ENCODE measurements at places on chromosomes 2 and 18.

DNA sequence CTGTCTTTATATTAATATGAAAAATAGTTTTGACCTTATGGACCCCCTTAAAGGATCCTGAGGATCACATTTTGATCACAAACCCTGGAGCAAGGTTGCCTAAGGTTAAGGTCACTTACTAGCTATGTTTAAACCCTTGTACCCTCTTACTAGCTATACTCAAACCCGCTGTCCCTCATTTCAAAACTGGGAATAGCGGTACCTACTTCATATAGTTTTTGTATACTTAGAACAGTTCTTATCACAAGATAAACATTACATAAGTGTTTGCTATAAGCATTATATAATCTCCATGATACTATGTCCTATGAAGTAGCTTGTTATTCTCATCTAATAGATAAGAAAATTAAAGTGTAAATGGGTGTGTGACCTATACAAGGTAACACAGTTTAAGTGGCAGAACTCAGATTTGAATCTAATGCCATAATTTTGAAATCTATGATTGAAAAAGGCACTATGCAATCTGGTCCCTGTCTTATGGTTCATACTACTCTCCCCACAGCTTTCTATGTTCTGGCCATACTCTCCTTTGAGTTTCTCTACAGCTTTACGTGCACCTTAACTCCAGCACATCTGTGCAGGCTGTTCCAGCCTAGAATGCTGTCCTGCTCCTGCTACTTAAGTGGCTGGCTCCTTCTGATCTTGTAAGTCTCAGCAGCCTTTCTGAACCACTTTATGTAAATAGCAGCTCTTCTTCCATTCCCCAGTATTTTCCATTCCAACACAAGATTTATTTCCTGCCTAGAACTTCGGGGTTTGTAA lies 30.4 kb downstream of the HYCC2 start:
- DNase-seq: no peak

GRCh38 chr2:209629597-209629996 lies 142.0 kb upstream of the UNC80 start:
- peak; percentile 25 for DNase-seq

GRCh38 chr2:152740743-152741328 lies 22.4 kb downstream of the ARL6IP6 start:
- DNase-seq: peak; percentile 68

DNA sequence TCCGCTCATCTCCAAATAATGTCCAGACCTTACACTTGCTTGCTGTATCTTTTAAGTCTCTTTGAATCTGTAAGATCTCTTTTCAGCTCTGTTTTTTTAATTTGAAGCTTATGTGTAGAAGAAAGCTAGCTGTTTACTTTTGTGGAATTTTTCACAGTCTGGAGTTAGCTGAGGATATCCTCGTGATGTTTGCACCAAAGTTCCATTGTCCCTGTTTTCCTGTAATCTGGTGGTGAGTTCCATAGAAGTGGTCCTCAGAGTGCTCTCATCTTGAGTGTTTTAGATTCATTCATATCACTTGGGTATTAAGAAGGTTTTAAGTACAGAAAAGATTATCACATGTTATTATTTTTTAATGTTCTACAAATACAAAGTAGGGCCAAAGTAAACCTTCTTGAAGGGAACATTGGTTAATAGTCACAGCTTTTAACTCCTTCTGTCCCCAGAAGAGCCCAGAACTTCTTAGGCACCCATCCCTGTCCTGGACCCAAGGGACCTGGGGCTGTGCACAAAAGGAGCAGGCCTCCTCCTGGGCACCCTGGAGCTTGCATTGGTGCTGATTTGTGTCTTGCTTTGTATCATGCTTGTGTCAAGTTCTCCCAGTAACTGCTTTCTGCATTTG lies 15.0 kb downstream of the MLPH start:
- no peak for DNase-seq

- no peak for DNase-seq
These were observed 1231.2 kb upstream of the CELF4 start for GRCh38 chr18:38796762-38797161.

GRCh38 chr2:149781263-149781808 lies 193.8 kb upstream of the MMADHC start:
- DNase-seq: no peak

DNA sequence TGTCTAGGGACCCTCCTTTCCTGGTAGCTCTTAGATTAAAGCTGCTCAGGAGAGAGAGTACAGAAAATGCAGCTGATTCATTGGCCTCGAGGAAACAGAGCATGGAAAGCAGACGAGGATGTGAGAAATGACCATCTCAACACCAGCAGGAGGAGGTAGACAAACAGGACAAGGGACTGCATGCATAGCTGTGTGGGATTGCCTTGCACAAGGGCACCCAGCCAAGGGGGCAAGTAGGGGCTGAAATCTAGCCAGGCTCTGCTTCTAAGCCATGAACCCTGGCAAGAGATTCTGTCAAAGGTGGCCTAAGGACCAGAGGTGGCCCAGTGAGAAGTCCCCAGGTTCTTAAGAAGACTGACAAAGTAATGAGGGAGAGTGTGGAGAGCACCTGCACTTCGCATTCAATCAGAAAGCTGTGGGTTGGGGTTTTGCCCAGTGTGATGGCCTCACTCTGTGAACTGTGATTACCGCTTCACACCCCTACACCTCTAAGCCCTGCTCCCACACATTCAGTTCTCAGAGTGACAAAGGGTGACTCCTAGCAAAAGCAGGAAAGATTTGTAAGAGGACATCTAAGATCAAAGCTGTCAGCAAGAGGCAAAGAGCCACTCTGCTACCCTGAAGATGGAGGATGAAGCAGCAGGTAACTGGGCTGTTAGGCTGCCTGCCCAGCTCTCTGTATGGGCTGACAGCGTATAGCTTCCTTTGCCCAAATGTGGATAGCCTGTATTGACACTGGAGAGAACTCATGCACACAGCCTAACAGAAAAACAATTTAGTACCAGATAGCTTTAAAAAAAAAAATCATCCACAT lies 151.3 kb upstream of the PELI1 start:
- DNase-seq: no peak

- DNase-seq: no peak
These were observed 15.0 kb upstream of the STK17B start for GRCh38 chr2:196186266-196186980.

DNA sequence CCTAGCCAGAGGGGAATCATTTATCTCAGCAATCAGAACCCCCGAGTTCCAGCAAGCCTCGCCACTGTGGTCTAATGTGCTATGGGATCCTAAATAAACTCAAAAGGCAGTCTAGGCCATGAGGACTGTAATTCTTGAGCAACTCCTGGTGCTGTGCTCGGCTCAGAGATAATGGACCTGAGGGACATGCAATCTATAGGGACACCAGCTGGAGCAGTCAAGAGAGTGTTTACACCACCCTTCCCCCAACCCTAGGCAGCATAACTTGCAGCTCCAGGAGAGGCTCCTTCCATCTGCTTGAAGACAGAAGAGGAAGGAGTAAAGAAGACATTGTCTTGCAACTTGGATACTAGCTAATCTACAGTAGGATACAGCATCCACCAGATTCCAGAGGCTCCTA lies 225.5 kb upstream of the KLHL14 start:
- DNase-seq: no peak

GRCh38 chr18:56256659-56257058 lies 381.7 kb downstream of the TXNL1 start:
- no peak for DNase-seq

GRCh38 chr2:157290525-157290924 lies 33.0 kb downstream of the GALNT5 start:
- DNase-seq: no peak

- DNase-seq: peak; percentile 74
These were observed 84.2 kb upstream of the OTOS start for GRCh38 chr2:240224676-240225075.

DNA sequence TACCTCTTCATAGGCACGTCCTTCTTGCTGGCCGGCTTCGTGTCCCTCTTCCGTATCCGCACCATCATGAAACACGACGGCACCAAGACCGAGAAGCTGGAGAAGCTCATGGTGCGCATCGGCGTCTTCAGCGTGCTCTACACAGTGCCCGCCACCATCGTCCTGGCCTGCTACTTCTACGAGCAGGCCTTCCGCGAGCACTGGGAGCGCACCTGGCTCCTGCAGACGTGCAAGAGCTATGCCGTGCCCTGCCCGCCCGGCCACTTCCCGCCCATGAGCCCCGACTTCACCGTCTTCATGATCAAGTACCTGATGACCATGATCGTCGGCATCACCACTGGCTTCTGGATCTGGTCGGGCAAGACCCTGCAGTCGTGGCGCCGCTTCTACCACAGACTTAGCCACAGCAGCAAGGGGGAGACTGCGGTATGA lies 2.3 kb downstream of the FZD7 start:
- DNase-seq: no peak

DNA sequence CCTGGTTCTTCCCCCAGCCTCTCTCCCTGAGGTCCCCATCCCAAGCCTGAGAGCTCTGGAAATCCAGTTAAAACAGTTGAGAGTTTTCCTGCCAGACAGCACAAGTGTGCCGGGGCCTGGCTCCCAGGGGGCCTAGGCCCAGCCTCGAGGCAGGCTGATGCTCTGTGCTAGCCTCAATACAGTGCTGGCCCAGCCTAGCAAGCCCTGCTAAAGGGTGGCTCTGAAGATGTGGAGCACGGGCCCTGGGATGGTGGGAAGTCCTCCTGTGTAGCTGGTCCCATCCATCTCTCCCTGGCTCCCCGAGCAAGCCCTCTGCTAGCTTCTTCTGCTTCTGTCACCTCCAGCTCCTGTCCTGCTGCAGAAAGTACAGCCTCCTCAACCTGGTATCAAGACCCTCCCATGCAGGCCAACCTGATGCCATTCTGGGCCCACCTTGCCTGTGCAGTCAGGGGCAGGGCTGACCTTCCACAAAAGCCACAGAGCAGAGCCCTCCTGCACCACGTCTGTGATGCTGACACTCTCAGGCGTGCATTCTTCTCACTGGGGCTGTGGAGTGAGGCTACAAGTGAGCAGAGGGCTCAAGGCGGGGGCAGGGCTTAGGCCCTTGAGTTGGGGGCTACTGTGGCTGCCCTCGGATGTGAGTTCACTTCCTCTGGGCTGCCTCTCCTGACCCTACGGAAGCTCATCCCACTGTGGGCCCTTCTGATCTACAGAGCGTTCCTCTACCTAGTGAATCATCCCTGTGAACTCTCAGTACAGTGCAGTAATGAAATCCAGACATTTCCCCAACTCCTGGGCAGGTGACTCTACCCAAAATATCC lies 60.1 kb upstream of the LAPTM4A start:
- DNase-seq: no peak

GRCh38 chr2:16650287-16651249 lies 15.1 kb downstream of the CYRIA start:
- DNase-seq: peak; percentile 60

GRCh38 chr2:160450486-160450885 lies 43.1 kb downstream of the RBMS1 start:
- DNase-seq: no peak

GRCh38 chr2:202778217-202778616 lies 93.3 kb downstream of the ICA1L start:
- DNase-seq: no peak

GRCh38 chr2:100983201-100983600 lies 18.9 kb upstream of the RPL31 start:
- no peak for DNase-seq

DNA sequence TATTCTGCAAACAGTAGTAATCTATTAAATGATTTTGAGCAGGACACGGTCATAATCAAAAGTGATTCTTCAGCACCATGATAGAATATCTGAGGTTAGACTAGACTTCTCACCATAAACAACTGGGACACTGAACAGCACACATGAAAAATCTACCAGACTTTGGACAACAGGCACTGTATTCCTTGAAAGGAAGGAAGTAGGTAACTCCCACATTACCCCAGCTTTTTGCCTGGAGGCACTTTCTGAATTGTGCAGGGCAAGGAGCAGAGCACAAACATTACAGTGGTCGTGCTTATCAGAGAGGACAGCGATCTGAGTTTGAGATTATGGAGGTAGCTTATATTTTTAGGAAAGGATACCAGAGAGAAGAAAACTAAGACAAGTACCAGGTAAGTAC lies 25.3 kb upstream of the IL1RL1 start:
- no peak for DNase-seq
